ENCODE measurements at places on chromosomes 4 and X. TPM values are rescaled to one million over a fixed set of nuclear protein-coding genes. Genes with fewer than 3 reads are reported as not detected.
A peak's percentile ranks its signal among the peaks of the same experiment; 100 is the strongest.

Gene P2RY10
- total RNA-seq: not detected

DNA sequence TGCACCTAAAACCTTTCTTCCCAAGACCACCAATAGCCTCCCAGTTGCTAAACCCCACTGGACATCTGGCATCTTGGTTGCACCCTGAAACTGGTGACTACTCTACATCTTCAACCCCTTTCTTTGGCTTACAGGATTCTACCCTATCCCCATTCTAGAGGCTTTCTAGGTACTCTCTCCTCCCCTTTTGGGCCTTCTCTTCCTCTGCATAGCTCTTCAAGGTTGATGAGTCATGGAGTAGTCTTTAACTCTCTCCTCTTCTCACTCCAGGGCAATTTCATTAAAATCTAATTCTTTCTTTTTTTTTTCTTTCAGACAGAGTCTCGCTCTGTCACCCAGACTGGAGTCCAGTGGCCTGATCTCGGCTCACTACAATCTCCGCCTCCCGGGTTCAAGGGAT is 16.8 kb downstream of the APOO start:
- H3K27ac ChIP-seq: no peak overlapping the region
- no peaks in the 10 kb centered on the region for H3K27me3 ChIP-seq
- no peaks in the 10 kb centered on the region for H3K36me3 ChIP-seq
- no peaks in the 10 kb centered on the region for H3K4me1 ChIP-seq

Gene CYSLTR1
- 8.9 TPM for total RNA-seq

Gene PYURF
- total RNA-seq: 91.6 TPM

DNA sequence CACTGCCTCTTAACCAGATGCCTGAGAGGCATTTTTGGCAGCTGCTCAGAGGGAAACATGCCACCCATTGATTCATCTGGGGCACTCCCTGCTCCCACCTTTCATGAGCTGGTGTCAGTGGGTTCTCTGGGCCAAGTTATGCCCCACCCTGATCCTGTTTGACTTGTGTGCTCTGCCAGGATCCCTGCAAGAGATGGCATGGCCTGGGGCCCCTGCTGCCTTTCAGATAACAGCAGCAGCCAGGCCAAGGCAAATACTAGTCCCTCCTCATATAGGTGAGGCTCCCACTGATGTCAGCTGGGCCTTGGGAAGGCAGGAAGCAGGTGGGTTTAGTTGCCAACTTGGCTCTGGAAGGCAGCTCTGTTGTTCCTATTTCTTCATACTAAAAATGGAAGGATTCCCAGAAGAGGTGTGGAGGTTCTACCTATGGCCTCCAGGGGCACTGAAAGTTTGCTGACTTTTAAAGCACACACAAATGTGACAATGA is 192.9 kb upstream of the RBPJ start:
- no peak overlapping the region for H3K4me3 ChIP-seq
- no peaks in the 10 kb centered on the region for H3K27me3 ChIP-seq

Gene SHROOM3
- total RNA-seq: 192 TPM

DNA sequence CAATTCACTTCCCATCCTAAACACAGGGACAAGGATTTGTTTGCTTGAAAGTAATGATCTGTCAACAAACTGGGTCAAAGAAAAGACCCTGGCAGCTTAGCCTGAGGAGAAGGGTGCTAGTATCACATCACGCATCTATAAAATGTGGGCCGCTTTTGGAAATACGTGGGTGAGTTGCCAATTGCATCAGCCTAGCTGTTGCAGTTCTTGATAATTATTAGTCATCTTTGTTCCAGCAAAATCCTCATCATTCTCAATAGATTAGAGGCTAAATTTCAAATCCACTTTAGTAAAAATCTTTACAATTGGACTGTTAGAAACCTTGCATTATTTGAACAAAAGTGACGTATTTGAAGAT is 33.6 kb upstream of the TAPT1 start:
- no peak overlapping the region for H3K4me3 ChIP-seq
- no peak overlapping the region for H3K27ac ChIP-seq
- no peak for DNase-seq
- H3K4me1 ChIP-seq: no peaks in the 10 kb centered on the region

Gene CACNA1F
- total RNA-seq: not detected

DNA sequence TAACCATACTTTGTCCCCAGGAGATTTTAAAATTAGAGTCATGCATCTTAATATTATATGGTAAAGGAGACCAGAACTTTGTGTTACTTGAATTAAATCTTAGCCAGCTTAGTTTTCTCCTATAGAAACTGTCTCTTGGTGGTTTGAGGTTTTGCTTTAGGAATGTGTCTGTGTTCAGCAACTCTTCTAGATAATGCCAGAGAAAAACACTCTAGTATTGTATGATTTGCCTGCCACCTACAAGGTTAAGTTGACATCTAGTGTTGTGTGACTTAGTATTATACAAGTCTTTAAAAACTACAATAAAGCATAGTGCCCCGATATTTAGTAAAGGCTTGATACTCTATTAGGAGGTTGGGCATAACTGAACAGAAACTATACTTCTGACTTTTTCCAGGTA is 2.1 kb downstream of the UGT8 start:
- H3K27me3 ChIP-seq: peaks cover 8% of the 10 kb centered on the region
- H3K4me1 ChIP-seq: no peaks in the 10 kb centered on the region
- no peaks in the 10 kb centered on the region for H3K36me3 ChIP-seq
- H3K27ac ChIP-seq: no peak overlapping the region
- no peak overlapping the region for H3K4me3 ChIP-seq

GRCh38 chr4:156725257-156725656 is 246.3 kb downstream of the PDGFC start:
- no peak for DNase-seq
- no peak overlapping the region for H3K27ac ChIP-seq
- H3K36me3 ChIP-seq: no peaks in the 10 kb centered on the region
- H3K27me3 ChIP-seq: no peaks in the 10 kb centered on the region
- no peak overlapping the region for H3K4me3 ChIP-seq

Gene ALPK1
- total RNA-seq: 8.7 TPM

Gene PPP1R2C
- total RNA-seq: not detected

DNA sequence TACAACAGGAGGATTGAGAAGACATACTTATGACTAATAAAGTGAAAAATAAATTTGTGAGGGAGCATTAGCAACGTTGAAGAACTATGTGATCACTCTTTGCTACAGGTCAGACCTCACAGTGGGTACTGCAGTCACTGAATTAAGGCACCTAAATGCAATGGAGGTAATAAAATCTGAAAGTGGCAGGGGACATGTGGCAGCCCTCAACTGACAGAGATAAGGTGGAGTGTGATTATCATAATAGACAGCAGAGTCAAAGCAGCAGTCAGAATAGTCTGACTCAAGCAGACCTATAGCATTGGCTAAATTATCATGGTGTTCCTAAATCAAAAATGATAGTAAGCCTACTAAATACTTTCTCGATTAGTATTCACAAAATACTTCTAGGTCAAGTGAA is 1220.5 kb downstream of the PCDH18 start:
- no peak overlapping the region for H3K27ac ChIP-seq
- H3K36me3 ChIP-seq: no peaks in the 10 kb centered on the region
- DNase-seq: no peak
- H3K4me3 ChIP-seq: no peak overlapping the region
- H3K4me1 ChIP-seq: no peaks in the 10 kb centered on the region

GRCh38 chr4:123587983-123588494 is 191.4 kb downstream of the SPRY1 start:
- no peak overlapping the region for H3K4me3 ChIP-seq
- H3K4me1 ChIP-seq: no peaks in the 10 kb centered on the region
- no peaks in the 10 kb centered on the region for H3K27me3 ChIP-seq
- H3K36me3 ChIP-seq: no peaks in the 10 kb centered on the region
- H3K27ac ChIP-seq: peak overlapping the region; percentile 80
- DNase-seq: peak; percentile 69

Gene EGFL6
- not detected for total RNA-seq

DNA sequence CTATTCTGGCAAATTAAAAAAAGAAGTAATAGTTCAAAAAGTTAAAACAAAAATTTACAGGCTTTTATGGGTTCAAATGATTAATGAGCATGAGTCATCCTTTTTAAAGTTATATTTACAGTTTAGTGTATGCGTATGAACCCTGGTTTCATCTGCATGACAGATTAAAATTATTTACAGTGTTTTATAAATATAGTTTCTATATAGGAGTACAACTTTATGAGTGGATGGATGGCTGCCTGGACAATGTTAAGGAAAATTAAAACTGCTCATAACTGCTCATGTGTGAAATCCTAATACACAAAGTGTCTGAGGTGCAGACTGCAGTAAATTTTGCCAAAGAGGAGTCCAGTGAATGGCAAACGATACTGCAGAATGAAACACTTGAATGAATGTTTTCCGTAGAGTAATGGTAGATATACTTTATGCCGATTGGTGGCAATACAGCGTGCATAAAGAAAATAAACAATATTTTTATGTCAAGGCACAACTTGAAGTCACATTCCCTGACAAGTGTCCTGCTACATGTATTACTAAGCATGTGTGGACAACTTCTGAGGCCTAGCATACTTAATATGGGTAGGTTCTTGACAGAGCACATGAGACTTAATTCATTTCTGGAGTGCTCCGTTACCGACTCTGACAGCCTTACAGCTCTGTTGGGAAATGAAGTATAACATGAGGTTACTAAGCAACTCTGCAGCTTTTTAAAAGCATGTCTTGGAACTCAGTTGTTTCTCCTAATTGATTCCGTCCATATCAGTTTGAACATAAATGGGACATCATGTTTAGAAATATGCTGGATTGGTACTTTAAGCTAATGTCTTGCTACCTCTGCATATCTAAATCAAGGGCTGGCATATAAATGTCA is 985.6 kb upstream of the PCDH7 start:
- H3K4me1 ChIP-seq: no peaks in the 10 kb centered on the region
- DNase-seq: no peak
- no peaks in the 10 kb centered on the region for H3K27me3 ChIP-seq
- H3K4me3 ChIP-seq: no peak overlapping the region
- no peaks in the 10 kb centered on the region for H3K36me3 ChIP-seq
- H3K27ac ChIP-seq: no peak overlapping the region

DNA sequence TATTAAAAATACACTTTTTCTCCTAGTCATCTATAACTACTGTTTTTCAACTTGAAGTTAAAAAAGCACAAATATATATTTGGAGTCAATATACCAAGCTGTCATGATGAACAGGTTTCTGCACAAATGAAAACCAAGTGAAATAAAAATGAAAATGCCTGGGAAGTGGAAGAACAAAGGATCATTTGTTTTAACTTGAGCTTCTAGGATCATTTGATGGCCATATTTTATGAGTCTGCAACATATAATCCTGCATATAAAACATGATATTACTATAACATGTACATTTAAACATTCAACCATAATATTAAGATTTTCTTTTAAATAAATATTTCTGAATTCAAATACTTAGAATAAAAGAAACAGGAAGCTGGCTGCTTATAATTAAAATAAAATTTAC is 8.5 kb upstream of the ARHGEF38 start:
- no peak for DNase-seq
- no peaks in the 10 kb centered on the region for H3K4me1 ChIP-seq
- no peaks in the 10 kb centered on the region for H3K27me3 ChIP-seq
- H3K4me3 ChIP-seq: no peak overlapping the region
- no peaks in the 10 kb centered on the region for H3K36me3 ChIP-seq

DNA sequence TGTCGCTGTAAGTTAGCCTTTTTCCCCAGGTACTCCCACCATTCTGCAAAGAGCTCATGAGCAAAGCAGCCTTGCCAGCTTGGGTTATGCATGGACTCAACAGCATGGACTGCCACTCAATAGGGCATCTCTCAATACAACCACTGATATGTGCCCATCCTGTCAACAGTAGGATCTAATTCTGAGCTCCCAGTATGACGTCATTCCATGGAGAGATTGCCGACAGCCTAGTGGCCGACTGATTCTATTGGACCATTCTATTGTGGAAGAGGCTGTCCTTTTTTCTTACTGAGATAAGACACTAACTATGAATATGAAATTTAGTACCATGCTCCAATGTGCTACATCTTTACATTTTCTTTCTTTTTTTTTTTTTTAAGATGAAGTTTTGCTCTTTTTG is 2389.0 kb upstream of the AGA start:
- H3K36me3 ChIP-seq: no peaks in the 10 kb centered on the region
- H3K4me1 ChIP-seq: no peaks in the 10 kb centered on the region
- H3K27ac ChIP-seq: no peak overlapping the region
- no peak for DNase-seq

Gene MAGEA10
- not detected for total RNA-seq
